ENCODE measurements at places on chromosomes 13 and 19. TPM values are rescaled to one million over a fixed set of nuclear protein-coding genes. Genes with fewer than 3 reads are reported as not detected.

GRCh38 chr13:45280751-45281634, 60.0 kb downstream of the TPT1 start:
- DNase-seq, result peak; percentile 41

DNA sequence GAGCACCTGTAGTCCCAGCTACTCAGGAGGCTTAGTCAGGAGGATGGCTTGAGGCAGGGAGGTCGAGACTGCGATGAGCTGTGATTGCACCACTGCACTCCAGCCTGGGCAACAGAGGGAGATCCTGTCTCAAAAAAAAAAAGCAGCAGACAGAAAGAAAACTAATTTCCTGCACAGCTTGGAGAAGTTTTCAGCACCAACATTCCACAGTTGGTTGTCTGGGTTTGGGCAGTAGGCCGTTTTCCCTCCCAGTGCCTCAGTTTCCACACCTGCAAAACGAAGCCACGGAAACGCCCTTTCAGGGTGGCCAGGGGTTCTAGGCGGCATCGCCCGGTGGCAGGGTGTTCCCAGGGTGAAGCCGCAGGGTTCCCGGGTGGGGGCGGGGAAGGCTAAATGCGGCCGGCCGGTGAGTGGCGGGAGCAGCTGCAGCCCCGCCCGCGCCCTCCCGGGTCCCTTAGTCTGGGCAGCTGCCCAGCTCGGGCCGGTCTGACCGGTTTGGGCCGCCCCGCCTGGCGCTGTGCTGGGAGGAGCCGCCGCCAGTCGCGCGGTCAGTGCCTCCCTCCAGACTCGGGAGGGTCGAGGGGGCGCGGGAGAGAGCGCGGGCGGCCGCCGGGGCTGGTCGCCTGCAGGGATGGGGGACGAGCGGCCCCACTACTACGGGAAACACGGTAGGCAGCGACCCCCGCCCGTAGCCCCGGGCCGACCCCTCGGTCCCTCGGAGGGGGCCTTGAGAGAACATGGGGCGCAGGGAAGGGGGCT, at the start of gene SLC44A2:
Gene SLC44A2 (plus strand): TSS at position 551 of the 759 bp plus-strand sequence. CDS start 81 bp downstream, at position 632.
- DNase-seq, result no peak

DNA sequence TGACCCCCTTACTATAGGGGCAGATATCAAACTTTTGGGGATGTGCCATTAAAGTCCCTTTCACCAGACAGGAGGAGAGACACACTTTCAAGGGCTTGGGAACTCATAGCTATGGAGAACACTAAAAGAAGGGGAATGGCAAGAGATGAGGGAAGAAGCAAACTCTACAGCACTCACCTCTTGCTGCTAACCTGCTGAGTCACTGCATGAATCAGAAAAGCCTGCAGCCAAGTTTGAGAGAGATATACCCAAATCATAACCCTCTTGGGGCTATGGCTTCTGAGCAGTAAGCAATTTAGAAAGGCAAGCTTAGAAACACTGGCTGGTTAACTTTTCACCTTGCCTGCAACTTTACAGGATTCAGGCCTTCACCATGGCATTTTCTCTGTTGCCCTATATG, 1028.0 kb downstream of the UQCRFS1 start:
- DNase-seq, result no peak

KLK2 gene
- not detected for polyA plus RNA-seq

- no peak for DNase-seq
Measured at GRCh38 chr19:3310280-3310679, 56.1 kb upstream of the NFIC start.

GRCh38 chr13:24671386-24672113, 8.7 kb upstream of the ATP12A start:
- DNase-seq, result peak; percentile 41

GRCh38 chr19:48999481-49000325, 6.0 kb downstream of the RUVBL2 start:
- peak; percentile 78 for DNase-seq

ZNF560 gene
- polyA plus RNA-seq, result not detected

DNA sequence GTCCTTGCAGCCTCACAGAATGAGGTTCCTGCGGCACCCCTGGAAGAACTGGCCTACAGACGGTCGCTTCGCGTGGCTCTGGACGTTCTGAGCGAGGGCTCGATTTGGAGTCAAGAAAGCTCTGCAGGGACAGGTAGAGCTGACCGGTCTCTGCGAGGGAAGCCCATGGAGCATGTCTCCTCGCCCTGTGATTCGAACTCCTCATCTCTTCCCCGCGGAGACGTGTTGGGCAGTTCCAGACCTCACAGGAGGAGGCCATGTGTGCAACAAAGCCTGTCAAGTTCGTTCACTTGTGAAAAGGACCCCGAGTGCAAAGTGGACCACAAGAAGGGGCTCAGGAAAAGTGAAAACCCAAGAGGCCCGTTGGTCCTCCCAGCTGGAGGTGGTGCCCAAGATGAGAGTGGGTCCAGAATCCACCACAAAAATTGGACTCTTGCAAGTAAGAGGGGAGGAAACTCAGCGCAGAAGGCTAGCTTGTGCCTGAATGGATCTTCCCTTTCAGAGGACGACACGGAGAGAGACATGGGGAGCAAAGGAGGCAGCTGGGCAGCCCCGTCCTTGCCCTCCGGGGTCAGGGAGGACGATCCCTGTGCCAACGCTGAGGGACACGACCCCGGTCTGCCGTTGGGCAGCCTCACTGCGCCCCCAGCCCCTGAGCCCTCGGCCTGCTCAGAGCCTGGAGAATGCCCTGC, 23.4 kb upstream of the NDUFS7 start:
- DNase-seq, result no peak

DNA sequence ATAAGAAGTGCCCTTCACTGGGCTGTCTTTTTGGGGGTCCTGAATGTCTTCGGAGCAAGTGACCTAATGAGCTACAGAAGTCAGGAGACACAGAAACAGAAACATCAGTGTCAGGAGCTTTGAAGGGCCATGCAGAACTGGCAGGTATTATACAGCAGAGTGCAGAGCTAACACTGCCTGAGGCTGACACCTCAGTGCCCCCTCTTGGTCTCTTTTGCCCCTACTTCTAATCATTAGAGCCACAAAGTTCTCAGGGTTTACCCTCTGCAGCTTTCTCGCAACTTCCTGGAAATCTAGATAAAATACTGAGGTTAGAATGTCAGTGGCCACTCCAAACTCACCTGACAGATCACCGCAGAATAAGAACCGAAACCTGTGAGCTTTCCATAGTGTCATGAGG, 172.7 kb downstream of the B3GLCT start:
- no peak for DNase-seq

TRPC4 gene
- polyA plus RNA-seq, result not detected

DNA sequence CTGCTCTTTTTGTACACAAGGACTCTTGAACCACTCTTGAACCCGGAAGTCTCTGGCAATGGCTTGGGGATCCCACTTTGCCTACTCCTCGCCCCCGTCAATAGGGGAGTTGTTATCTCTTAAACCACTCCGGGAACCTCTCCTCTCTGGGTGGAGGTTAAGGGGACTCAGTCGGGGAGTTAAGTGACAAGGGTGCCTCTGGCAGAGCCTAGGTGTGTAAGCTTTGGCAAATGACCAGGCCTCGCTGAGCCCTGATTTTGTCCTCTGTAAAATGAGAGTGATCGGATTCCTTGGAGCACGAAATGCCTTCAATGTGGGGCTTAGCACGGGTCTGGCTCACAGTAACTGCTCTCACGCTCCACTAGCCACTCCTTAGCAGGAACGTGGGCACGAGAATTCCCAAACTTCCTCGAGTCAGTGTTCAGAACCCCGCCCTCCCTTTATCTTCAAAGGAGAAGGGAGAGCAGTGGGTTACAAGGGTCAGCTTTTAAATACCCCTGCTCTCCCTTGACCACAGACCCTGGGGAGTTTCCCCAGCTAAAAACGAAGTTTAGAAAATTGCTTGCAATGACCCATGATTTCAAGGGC, 193.3 kb downstream of the KATNAL1 start:
- no peak for DNase-seq

ZNF541 gene
- polyA plus RNA-seq, result 0.23 TPM

DNA sequence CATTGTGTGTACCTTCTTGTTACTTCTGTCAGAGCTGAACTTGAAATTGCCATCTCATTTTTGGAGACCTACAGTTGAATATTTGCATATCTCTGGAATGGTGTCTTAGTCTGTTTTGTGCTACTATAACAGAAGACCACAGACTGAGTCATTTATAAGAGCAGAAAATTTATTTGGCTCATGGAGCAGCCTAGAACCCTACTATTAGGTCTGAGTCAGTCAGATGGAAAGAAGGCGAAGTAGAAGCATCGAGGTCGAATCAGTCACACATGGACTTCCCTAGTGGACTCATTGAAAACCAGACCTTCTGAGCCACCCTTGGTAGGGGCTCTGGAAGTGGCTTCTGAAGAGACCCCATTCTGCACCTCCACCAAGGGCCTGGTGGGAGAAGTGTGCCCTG, 33.9 kb upstream of the TPT1 start:
- DNase-seq, result no peak

COX7A1 gene
- not detected for polyA plus RNA-seq

GRCh38 chr19:35724560-35724959, 6.8 kb downstream of the KMT2B start:
- no peak for DNase-seq

Measured in CD4-positive, CD25-positive, alpha-beta regulatory T cell (primary cell).